AML-193 (cell line): ENCODE measurements at places on chromosomes 5 and 9.

DNA sequence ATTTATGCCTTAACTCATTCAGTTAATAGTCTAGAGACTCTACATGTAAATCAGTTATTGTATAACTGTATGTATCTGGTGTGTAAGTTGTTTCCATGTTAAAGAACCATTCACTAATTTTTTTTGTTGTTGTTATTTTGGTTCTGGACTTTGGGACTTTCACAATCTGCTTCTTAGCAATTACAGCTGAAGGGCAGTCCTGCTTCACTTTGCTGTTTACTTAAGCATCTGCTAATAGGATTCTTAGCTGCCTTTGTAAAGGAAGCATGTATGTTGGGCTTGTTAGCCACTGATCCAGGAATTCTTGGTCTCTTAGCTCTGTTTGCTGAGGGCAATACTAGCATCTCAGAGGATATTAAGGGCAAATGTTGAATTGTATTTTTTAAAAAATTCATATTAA lies 97.0 kb downstream of the FOCAD start:
- DNase-seq, result no peak

GRCh38 chr9:120421977-120422376 lies 158.0 kb downstream of the CDK5RAP2 start:
- DNase-seq, result no peak

DNA sequence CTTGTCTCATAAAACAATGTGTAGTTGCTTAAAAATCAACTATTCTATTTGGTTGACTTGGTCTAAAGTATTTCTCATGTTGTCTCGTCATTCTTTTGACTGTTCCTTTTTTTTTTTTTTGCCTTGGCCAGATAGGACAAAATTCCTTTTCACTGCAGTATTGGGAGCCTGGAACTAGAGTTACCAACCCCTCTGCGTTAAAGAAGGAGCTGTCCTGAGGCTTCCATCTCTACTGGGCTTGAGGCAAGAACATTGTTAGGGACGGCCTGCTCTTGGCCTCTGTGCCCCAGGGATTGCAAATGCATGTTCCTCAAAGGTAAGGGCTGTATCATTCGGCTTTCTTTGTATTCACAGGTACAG lies 1.4 kb upstream of the NPR2 start:
- no peak for DNase-seq

DNA sequence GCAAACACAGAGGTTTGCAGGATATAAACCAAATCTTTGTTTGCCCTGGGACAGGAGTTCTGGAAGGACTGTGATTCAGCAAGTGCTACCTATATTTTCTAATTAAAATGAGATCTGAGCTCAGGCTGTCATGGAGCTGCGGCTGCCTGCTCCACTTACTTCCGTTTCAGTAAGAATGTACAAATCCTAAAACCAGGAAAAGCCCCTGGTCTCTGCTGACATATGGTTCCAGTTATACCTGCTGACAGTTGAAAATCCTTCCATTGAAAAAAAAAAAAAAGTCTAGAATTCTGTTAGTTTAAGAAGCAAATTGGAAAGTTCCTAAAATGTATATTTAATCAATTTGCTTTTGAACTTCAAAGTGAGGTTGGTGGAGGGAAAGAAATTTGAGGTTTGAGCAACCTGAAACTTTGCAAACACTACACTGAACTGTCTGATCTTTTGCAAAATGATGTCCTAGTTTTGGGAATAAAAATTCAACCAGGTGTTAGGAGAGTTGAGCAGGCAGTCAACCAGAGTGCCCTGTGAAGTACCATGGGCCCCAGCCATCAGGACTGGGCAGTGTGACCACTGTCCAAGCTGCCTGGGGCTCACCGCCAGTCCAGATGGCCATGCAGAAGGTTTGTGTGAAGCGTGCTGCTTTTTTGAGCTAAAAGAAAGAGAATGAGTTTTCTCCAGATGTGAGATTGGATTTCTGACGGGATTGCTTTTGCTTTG lies 50.6 kb downstream of the SHB start:
- no peak for DNase-seq

DNA sequence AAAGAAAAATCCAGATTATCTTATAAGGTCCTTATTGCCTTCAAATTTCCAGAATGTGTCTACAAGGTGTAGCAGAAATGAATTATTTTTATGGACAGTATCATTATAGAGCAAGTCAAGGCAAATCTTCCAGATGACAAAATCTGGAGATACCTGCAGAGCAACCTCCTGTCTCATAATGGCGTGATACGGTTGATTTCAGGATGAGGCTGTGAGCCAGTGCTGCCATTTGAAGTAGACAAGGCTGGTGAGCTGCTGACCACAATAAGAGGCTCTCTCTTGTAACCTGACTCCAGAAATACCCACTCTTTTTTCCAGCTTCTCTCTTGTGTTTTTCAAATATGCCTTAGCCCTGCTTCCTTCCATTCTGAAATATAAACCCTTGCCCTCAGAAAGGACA lies 108.2 kb downstream of the HTR1A start:
- DNase-seq, result no peak

DNA sequence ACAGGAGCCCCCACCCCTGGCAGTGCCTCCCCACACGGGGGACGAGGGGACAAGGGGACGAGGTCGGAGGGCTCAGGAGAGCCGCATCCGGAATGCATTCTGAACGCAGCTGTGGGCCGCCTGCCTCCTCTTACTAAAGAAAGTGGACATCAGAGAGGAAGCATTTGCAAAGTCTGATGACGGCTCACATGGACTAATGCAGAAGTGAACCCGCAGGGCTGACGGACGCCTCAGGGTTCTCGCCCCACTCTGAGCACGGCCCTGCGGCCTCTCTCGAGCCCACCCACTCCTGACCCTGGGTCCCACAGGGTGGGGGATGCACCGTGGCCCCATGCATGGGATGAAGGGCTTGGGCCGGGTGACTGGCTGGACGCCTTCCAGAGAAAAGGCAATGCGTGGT lies 5.9 kb downstream of the LPCAT1 start:
- no peak for DNase-seq

DNA sequence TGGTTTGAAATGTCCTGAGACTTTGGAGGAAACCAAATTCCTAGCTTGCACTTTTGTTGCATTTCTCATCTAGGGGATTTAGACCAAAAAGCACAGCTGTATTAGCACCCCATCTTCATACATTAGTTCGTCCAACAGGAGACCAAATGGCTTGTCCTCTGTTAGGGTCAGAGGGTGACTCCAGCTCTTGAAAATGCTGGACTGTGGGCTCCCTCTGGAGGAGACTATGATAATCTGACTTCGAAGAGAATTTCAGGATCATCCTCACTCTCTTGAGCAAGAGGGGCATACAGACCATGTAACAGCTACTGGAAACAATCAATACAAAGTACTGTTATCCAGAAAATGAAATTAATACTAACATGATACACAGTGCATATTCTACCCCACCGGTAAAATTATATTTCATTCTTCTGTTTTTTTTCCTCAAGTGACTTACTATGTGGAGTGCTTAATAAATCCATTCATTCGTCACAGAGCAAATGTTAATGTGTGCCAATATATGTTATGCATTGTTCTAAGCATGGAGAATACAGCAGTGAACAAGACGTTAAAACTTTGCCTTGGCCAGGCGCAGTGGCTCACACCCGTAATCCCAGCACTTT lies 63.7 kb upstream of the PPP2CA start:
- DNase-seq, result peak; percentile 80

GRCh38 chr5:39419796-39420195 lies 5.0 kb downstream of the DAB2 start:
- DNase-seq, result no peak

DNA sequence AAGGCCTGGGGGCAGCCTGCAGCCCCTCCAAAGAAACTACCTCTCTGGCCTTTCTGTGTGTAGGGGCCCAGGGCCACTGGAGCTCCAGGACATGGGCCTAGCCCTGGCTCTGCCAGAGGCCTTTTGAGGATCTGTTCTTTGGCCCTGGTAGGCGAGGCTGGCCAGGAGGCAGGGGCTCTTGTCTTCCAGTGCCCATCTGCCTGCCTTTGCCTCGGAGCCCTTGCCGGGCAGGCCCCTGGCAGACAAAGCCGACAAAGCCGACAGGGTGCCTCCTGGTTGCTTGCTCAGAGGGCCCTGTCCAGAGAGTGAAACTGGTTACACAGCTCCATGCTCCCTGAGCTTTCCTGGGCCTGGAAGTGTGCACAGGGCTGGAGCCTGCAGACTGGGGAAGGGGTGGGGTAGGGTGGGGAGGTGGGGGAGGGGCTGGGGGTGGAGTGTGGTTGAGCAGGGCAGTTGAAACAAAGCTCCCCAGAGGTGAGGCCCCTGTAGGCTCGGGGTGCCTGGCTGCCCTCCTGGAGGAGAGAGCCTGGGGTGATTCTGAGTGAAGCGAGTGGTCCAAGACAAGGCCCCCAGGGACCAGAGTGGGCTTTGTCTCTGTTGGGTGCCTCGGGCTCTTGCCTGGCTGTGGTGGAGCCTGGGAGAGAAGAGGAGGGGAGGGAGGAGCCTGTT lies 29.3 kb downstream of the PTPA start:
- DNase-seq, result no peak

DNA sequence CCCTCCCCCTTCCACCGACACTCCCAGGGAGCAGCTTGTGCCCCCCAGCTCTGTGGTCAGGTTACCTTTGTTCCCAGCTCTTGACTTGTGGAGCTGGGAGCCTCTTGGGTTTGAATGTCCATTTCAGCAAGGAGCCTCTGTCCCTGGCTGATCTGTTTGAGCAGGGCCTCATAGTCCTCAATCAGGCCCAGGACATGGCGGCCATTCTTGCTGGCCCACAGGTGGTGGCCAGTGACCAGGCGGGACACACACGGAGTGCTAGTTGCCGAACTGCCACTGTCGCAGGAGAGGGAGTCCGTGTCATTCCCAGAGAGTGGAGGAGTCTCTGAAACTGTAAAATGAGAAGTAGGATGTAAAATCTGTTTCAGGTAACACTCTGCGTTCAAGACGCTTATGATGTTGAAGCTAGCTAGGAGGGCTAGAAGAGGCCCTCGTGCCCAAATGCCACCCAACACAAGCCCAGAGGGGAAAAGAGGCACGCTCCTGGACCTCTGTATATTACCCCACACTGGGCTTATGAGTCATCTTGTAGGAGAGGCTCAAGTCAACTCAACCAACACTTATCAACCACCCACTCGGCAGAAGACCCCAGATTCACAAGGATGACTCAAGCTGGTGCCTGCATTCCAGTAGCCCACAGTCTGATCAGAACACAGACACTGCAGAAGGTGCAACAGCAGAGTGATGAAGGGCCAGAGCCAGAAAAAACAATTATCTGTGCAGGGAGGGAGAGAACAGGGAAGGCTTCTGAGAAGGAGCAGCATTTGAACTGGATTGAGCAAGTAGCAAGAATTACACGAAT lies 177.0 kb downstream of the CDK5RAP2 start:
- peak; percentile 75 for DNase-seq

- DNase-seq, result peak; percentile 91
These were observed 1.7 kb upstream of the ARRDC3 start for GRCh38 chr5:91384671-91385430.

GRCh38 chr9:129777769-129778130 lies 24.9 kb upstream of the PTGES start:
- no peak for DNase-seq

- DNase-seq, result peak; percentile 26
These were observed 45.6 kb upstream of the SLC44A1 start for GRCh38 chr9:105198865-105199264.

DNA sequence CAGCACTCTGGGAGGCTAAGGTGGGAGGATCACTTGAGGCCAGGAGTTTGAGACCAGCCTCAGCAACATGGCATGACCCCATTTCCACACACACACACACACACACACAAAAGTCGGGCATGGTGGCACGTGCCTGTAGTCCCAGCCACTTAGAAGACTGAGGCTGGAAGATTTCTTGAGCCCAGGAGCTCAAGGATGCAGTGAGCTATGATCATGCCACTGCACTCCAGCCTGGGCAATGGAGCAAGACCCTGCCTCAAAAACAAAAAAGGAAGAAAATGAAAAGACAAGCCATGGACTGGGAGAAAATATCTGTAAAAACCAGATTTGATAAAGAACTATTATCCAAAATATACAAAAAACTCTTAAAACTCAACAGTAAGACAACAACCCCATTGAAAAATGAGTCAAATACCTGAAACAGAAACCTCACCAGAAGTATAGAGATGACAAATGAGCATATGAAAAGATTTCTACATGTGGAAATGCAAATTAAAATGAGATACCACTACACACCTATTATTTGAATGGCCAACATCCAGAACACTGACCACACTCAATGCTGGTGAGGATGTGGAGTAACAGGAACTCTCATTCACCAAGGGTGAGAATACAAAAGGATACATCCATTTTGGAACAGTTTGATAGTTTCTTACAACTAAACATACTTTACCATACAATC lies 24.7 kb downstream of the DNAJA1 start:
- DNase-seq, result no peak

DNA sequence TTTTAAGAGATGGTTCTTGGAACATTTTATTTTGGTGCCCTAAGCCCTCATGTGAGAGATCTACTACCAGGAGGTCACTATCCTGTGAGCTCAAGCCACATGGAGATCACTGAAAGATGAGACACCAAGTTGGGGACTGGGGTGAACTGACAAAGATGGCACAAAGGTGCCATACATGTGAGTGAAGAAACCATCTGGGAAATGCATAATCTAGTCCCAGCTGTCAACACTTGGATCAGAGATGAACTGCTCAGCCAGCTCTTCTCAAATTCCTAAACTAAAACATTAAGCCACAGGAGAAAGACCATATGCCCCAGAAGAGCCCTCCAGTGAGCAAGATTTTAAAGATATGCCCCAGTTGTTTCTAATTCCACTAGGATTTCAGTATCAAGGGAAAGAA lies 22.2 kb upstream of the MYOT start:
- DNase-seq, result no peak

DNA sequence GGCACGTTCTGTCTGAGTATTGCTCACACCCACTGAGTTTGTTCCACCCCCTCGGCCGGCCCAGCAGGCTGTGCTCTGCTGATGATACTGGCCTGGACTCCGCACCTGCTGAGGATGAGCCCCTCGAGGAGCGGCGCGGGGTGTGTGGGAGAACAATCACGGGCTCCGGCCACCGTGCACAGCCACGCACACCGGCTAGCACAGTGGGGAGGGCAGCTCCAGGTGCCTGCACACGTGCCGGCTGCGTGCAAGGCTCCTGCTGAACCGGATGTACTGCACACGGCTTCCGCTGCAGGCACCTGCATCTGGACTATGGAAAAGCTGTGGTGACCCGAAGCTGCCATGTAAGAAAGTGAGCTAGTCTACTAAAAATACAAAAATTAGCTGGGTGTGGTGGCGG lies 485.2 kb upstream of the CDH9 start:
- DNase-seq, result no peak

DNA sequence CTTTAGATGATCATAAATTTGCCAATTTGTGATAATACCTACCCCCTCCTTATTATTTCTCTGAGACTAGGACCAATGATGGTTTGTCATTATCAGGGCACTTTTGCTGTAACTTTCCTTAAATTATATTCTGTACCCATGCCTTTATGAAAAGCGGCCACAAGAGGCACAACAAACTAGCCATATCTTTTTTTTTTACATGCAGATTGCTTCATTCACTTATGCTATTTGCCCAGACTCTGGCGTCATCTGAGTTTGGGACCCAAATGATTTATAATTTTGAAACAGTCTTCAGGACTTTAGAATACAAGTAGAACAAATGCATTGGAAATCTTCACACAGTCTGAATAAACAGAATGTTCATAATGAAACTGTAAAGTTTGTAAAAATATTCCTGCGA lies 408.1 kb downstream of the MAT2B start:
- peak; percentile 35 for DNase-seq
